ENCODE measurements at places on chromosomes 2 and 18.
A peak's percentile ranks its signal among the peaks of the same experiment; 100 is the strongest.

GRCh38 chr2:1663621-1664020, 80.7 kb downstream of the PXDN start:
- no peak for DNase-seq

GRCh38 chr2:55114082-55114481, 63.8 kb upstream of the RTN4 start:
- DNase-seq: no peak

DNA sequence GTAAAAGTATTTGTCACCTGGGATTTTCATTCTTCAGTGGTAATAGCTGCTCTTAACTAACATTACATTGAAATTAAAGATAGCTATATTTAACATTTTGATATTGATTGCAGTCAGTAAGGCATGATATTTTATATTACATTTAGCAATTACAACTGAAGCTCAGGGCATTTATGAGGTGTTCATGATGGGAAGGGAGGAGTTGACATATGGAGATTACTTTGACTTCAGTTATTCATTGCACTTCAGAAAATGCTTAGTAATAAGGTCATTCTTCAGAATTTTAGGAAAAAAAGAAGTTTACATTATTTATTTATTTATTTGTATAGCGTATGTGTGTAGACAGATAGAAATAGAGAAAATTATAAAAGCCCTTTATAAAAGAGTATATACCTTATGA, 352.0 kb downstream of the GALNT13 start:
- DNase-seq: no peak

DNA sequence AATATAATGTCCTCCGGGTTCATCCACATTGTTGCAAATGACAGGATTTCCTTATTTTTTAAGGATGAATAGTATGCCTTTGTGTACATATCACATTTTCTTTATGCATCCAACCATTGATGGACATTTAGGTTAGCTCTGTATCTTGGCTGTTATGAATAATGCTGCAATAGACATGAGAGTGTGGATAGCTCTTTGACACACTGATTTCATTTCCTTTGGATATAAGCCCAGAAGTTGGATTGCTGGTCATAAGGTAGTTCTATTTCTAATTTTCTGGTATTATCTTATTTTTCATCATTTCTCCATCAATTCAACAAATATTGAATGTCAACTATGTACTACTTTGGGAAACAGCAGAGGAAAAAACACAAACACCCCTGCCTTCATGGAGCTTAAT, 423.3 kb downstream of the MTX2 start:
- no peak for DNase-seq

- DNase-seq: no peak
These were observed 2.5 kb downstream of the DES start for GRCh38 chr2:219420687-219421086.

GRCh38 chr2:191262436-191262835, 17.2 kb downstream of the MYO1B start:
- no peak for DNase-seq

- DNase-seq: no peak
These were observed 4.3 kb downstream of the DCTN1 start for GRCh38 chr2:74375838-74376237.

DNA sequence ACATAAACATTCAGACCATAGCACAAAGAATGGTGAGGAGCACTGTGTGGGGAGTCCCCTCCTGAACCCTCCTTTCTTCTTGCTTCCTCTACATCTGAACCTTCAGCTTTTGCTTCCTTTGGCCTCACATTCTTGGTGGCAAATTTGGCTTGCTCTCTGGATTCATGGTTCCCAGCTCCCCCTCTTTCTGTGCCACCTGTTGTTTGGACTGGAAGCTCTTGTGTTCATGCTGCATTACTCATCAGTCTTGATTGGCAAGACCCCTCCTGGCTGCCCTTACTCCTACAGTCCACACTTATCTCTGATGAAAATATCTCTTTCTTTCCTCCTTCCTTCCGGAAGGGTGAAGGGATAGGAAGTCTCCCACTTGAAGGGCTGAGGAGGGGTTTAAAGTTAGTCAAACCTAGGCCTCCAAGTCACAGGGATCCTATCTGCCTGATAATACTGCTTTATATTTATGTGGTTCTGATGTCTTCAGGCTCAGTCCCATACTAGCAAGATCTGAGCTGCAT, 70.0 kb downstream of the MYO3B start:
- no peak for DNase-seq

- no peak for DNase-seq
These were observed 281.2 kb upstream of the FBXO11 start for GRCh38 chr2:48187503-48187902.

DNA sequence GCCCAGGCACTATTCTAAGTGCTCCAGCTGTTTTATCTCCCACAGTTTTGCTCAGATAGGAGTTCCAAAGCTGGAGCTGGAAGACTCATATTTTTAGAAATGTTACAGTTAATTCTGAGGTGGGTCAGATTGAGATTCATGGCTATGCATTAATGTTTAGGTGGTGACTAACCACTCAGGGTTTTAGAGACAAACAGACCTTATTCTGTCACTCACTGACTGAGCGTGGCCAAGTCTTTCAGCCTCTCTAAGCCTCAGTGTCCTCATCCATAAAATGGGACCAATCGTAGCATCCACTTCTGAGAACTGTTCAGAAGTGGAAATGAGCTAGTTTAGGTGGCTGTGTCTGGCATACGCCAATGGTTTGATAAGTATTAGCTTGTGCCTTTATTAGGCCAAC, 4.3 kb upstream of the CASP8 start:
- DNase-seq: no peak

DNA sequence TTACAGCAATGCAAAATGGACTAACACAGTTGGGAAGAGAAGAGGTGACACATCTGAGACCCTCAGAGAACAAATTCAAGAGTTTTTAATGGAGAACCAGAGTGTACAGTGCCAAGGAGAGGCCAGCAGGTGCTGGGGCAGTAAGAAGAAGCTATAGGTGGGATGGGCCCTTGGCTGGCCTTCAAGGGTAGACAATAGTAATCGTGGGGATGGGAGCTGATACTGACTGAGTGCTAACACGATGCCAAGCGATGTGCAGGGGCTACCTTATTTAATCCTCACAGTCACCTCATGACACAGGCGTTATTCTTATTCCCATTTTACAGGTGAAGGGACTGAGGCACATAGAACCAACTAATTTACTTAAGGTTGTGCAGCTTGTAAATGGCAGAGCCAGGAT, 131.9 kb upstream of the ID2 start:
- no peak for DNase-seq

GRCh38 chr2:161085149-161085548, 75.1 kb upstream of the TANK start:
- no peak for DNase-seq

- no peak for DNase-seq
These were observed 90.5 kb upstream of the CDCA7 start for GRCh38 chr2:173264151-173264550.

- DNase-seq: no peak
These were observed at the start of gene INPP5D for GRCh38 chr2:233059797-233060500. Gene INPP5D, plus strand, starts transcription at chr2:233060342. Its CDS starts 137 bp downstream, at chr2:233060479.

DNA sequence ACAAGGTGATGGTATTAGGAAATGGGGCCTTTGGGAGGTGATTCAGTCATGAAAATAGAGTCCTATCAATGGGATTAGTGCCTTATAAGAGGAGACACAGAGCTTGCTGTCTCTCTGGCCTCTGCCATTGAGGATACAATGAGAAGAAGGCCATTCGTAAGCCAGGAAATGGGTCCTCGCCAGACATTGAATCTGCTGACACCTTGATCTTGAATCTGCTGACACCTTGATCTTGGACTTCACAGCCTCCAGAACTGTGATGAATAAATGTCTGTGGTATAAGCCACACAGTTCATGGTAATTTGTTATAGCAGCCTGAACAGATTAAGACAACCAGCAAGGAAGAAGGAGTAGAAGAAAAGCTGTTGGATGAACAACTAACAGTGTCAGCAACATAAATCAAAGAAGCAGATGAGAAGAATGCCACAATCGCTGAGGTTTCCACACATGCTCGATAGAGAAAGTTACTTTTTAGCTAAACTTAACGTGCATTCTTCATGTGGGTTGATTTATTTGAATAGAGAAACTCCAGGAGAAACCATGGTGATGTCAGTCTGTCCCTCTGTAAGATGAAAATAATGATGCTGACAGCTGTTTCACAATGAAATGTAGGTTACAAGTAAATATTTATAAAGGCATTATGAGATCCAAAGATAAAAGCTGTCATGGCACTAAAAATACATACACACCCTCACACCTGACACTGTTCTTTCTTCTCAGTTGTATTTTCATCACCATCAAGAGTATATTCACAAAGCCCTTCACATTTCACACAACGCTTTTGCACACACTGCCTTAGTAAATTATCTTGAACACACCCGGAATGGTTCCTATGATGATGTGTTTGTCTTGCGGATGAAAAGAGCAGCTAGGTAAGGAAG, 153.7 kb upstream of the NCK2 start:
- peak; percentile 29 for DNase-seq

GRCh38 chr2:70328921-70329561, 27.2 kb upstream of the FAM136A start:
- peak; percentile 71 for DNase-seq

GRCh38 chr2:65608466-65608865, 176.1 kb upstream of the SPRED2 start:
- no peak for DNase-seq

DNA sequence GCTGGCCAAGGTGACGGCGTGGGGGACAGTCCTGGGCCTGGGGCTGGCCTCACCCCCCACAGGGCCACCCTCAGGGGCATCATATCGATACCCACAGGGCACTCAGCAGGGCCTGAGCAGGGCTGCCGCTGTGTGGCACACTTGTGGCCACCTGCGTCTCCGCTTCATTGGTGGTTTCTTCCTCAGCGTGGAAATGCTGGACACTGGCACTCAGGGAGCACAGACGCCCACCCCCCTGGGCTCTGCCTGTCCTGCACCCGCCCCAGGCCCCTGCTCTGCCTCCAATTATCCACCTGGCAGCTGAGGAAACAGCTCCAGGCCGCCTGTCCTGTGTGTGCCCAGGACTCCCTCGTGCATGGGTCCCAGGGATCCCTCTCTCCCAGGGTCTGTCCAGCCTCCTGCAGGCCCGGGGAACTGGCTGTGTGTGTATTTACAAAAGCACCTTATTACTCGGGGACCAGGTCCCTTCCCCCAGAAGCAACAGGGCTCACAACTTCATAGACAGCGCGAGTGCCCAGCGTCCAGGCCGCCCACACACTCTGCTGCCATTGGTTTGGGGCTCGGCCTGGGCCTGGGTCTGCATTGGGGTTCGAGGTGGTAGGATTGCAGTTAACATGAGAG, 13.1 kb downstream of the CROCC2 start:
- no peak for DNase-seq

- DNase-seq: no peak
These were observed 419.3 kb downstream of the SPAG16 start for GRCh38 chr2:213703406-213704098.

DNA sequence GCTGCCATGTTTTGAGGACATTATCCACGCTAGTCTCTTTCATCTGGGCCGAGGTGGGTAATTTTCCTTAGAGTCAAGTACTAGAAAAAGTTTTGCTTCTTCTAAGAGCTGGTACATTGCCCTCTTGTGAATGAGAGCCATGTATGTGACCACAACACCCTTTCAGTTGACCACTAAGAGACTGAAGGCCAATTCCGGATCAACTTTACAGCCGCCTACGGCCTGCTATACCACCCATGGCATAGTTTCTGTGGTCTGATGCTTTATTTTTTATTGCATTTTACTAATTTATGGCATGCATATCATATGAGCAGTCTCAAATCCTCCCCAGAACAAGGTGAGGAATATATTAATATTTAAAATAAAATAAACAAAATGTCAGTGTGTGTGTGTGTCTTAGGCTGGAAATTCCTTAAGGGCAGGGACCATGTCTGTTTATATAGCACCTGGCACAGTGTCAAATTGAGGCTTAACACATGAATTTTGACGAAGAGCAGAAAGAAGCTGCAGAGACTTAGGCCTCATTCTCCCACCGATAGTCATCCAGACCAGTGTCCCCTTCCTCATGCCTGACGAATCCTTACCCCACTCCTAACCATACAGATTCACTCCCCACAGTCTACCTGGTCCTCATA, 35.4 kb downstream of the PSD4 start:
- peak; percentile 93 for DNase-seq

GRCh38 chr18:70256994-70257393, 31.9 kb upstream of the SOCS6 start:
- no peak for DNase-seq

- no peak for DNase-seq
These were observed 110.2 kb upstream of the RBBP8 start for GRCh38 chr18:22822841-22823508.

DNA sequence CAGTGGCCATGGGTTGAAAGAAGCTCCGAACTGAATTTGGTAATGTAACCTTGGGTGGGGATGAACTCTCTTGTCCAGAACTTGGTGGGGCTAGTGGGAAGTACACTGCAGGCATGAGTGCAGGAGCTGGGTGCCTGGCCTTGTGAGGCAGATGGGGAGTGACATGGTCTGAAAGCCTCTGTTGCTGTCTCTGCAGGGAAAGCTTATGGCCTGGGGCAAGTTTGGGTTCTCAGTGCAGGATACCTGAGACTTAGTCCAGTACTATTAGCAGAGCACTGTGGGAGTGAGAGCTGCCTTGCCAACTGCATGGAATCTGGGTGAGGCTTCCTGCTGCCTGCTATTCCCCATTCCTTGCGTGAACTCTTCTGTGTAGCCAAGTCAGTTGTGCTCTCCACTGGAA, 1620.9 kb upstream of the NXPH2 start:
- DNase-seq: no peak

GRCh38 chr2:222707689-222708273, 36.3 kb downstream of the MOGAT1 start:
- DNase-seq: peak; percentile 12

DNA sequence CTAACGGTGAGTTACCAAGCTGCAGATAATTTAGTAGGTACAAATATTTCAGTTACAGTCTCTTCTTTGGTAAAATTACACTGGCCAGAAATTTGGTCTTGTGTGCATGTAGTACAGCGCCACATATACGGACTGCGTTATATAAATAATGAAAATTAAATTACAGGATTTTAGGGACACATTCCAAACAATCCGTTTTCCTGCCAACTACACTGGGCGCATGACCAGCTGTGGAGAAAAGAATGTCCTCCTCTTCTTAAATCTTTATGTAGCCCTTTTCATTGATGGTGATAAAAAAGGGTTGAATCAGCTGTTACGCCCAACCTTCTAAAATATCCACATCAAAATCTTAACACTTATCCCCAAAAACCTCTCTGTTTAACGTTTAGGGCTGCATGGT, 37.5 kb downstream of the TCF4 start:
- DNase-seq: no peak

- DNase-seq: no peak
These were observed 83.4 kb downstream of the DOCK10 start for GRCh38 chr2:224958873-224959272.

Data from kidney glomerular epithelial cell (primary cell).